ENCODE measurements at places on chromosomes 13 and 19. TPM values are rescaled to one million over a fixed set of nuclear protein-coding genes. Genes with fewer than 3 reads are reported as not detected.

The ATP8B3 gene
- total RNA-seq = 3.1 TPM

The BICRA gene
- 13.6 TPM for total RNA-seq

The URAD gene
- not detected for total RNA-seq

The PEAK3 gene
- total RNA-seq = not detected

The ZSWIM4 gene
- total RNA-seq = 6.0 TPM

The FIZ1 gene
- total RNA-seq = 17.6 TPM

The FUT3 gene
- 0.06 TPM for total RNA-seq

Data from A549 treated with CORT108297 at 1 μM for 4 hours (cell line).